ENCODE measurements at places on chromosomes 3 and 15.
A peak's percentile ranks its signal among the peaks of the same experiment; 100 is the strongest.

DNA sequence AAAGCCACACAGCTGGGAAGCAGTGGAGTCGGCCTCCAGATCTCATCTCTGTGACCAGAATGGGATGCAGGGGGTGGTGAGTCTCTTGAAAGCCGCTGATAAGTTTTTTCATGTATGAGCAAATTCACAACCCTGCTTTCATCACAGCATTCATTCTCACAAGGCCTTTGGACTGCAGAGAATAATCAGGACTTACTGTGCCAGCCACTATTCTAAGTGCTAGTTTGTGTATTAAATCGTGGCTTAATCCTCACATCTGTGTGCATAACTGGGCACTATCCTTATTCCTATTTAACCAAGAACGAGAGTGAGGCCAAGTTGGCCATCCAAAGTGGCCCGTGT is 64.2 kb upstream of the POLG start:
- no peak for DNase-seq

- no peak for DNase-seq
Measured at GRCh38 chr3:189838291-189838690, 207.1 kb downstream of the TP63 start.

DNA sequence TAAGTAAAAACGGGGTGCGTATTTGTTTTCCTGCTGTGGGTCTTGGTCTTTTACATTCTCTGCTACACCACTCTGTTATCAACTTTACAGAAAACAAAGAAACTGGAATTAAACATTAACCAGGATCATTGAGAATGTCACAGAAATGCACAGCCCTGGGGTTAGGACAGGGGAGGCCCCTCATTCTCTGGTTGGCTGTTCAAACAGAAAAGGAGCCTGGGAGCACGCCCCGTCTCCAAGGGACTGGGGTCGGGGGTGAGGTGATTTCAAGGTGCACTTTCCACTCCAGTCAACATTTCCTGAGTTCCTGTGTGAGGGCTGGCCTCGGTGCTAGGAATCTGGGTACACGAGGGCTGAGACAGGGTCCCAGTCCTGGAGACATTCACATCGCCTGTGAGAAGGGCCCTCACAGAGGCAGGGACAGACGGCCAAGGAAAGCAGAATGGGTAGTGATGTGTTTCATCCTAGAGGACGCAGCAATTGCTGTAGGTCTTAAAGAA is 30.3 kb downstream of the CPN2 start:
- no peak for DNase-seq

GRCh38 chr3:182116386-182116785 is 404.7 kb downstream of the SOX2 start:
- no peak for DNase-seq

- no peak for DNase-seq
Measured at GRCh38 chr3:72437661-72438406, 410.4 kb downstream of the SHQ1 start.

DNA sequence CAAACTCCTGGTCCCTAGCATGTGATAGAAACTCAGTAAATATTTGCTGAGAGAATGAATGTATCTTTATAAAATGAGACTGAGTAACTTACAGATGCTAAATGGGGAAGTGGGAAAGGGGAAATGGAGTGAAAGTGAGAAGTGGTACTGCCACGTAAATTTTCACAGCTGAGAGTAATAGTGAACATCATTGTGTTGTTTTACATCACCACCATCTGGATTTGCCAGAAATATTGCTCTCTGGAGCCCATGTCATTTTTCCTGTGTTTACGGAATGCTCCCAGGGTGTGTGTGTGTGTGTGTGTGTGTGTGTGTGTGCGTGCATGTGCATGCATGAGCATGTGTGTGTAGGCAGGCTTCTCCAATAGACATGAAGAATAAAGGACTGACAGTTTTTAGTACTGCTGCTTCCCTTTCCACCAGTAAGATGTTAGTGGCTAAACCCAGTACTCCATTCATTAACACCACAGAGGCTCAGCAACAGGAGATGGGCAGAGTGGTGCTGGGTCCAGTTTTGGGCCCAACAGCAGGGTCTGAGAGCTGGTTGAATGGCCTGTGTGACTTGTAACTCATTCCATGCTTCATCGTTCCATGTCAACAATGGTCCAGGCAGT is 57.3 kb downstream of the DIPK2A start:
- no peak for DNase-seq

DNA sequence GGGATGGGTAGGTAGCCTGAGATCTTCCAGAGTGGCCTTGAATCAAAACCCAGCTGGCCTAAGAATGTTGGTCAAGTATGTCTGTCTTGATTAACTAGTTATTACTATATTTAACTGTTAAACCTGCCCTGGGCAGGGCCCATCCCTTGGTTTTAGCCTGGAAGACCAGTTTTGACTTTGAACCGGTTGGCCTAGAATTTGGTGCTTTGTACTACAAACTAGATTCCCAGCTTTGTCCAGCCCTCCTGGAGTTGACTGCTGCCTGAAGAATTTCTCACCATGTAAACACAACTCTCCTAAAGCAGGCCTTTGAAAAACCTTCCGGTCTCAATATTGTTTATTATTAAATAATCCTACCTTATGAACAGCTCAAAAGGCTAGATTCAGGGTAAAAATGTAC is 16.0 kb downstream of the C15orf62 start:
- no peak for DNase-seq

- DNase-seq, result no peak
Measured at GRCh38 chr15:57507111-57507510, 84.6 kb upstream of the MYZAP start.

DNA sequence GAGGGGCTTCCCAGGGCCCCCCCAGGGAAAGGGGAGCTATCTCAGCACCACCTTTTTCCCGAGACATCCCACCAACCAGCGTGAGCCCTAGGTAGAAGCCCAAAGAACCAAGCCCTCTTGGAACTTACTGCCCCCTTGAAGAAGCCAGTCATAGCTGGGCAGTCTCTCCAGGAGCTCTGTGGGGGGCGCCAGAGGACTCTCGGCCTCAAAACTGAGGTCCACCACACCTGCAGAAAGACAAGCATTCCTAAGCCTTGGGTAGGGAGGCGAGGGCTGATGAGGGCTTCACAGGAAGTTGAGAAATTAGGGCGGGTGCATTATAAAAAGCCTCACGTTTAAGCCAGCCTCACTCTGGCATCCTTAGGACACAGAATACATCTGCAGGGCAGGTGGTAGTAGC is 9.0 kb downstream of the SSUH2 start:
- no peak for DNase-seq

GRCh38 chr15:43277901-43278300 is 11.2 kb upstream of the TGM5 start:
- no peak for DNase-seq

DNA sequence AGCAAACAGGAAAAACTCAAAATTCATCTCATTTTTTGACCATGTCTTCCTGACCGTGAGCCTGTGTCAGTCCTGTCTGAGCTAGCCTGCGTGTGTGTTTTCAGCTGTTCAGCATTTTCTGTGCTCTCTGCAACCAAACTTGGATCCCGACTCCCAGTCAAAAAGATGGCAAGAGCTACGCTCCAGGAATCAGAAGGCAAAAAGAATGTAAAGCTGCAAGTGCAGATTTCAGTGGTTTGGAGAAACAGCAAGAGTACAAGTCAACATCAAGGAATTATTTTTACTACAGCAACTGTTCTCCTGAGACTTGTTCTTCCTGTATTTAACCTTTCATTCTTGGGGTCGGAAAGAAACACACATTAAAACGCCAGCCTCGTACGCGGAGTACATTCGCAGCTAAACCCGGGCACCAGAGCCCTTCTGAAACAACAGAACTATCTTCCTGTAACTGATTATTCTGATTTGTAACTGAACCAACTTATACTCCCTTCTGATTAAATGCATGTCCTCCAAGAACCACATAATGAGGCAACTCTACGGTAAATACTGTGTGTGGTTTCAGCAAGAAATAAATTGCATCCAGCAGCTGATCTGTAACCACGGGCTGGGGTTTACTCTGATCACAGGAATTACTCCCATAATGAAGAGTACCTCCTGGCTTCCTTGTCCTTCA is 107.4 kb downstream of the LRIG1 start:
- DNase-seq, result no peak

GRCh38 chr3:64340641-64341101 is 115.4 kb upstream of the PRICKLE2 start:
- DNase-seq, result no peak

GRCh38 chr3:119575507-119575906 is 3.8 kb upstream of the ADPRH start:
- DNase-seq, result no peak

DNA sequence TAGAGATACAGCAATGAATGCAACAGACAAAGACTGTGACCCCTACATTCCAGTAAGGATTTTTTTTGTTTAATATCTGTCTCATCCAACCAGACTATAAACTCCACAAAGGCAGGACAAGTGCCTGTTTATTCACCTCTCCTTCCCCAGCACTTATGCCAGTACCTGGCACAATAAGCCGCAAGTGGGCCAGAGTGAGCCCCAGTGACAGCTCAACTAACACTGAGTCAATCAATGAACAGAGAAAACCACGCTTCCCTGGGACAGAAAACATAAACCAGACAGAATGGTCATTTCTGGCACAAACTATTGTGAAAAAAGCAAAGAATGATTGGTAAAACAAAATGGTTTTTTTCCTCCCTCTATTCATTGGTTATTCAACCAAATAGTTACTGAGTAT is 52.2 kb downstream of the RYK start:
- DNase-seq, result no peak

- no peak for DNase-seq
Measured at GRCh38 chr3:9793161-9793781, 389 bp downstream of the ARPC4 start.

DNA sequence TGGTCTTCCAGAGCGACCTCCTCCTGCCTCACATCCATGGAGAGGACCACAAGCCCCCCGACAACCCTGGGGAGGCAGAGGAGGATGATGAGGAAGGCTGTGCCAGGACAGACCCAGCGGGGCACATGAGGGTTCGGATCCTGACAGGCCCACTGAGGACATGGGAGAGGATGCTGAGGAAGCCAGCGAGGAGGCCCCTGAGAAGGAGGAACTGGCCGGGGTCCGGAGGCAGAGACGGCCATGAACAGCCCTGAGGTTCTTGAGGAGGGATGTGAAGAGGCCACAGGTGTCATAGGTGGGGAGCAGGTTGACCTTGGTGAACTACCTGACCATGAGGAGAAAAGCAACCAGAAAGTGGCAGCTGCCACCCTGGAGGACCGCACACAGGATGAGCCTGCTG is 54.9 kb upstream of the WNT7A start:
- no peak for DNase-seq

DNA sequence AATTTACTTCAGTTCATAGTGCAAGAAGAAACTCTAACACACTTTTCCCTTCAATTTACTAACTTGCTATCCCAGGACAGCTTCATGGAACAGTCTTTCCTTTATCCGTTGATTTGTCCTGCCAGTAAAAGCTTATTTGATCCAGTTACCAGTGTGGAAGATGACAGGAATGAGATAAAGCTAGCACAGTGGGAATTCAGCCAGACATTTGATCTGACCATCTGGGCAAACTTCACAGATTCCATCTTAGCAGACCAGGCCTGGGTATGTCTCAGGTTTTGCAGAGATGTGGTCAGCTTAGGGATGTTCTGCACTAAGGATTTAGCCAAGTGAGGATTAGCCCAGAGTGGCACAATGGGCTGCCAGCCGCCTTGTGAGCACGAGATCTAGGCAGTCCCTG is 19.7 kb downstream of the CEMIP start:
- DNase-seq, result no peak

DNA sequence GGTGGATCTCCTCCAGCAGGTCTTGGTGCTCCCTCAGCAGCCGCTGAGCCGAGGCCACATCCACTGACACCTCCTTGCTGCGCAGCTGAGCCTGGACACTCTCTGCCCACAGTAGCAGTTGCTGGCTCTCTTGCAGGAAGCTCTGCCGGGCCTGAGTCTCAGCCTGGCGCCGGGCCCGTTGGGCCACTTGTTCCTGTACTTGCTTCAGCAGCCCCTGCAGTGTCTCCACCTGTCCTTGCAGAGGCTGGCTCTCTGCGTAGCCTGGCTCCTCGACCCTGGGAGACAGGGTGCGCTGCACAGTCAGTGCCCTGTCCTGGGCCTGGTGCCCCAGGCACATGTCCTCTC is 15.5 kb downstream of the SPTBN5 start:
- DNase-seq, result no peak

DNA sequence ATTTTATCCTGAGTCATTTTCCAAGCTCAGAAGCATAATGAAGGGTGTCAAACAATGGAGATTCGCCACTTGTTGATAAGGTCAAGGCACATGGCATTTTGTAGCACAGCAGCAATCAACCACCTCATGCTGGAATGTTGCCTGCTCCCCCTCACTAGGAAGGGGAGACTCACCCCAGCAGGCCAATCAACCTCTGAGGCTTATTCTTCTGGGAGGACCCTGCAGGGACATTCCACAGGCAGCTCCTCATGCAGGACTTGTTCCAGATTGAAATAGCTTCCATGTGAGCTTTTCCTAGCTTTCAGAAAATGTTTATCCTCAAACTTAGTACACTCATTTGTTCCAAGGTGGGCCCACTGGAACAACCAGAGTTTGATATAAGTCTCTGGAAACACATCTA is 77.6 kb downstream of the SSR3 start:
- peak; percentile 58 for DNase-seq

GRCh38 chr15:31091481-31091880 is 10.0 kb downstream of the TRPM1 start:
- DNase-seq, result peak; percentile 82

- DNase-seq, result no peak
Measured at GRCh38 chr3:47578119-47578632, 489 bp downstream of the CSPG5 start.

- DNase-seq, result no peak
Measured at GRCh38 chr15:48643776-48644466, 1.6 kb downstream of the FBN1 start.

DNA sequence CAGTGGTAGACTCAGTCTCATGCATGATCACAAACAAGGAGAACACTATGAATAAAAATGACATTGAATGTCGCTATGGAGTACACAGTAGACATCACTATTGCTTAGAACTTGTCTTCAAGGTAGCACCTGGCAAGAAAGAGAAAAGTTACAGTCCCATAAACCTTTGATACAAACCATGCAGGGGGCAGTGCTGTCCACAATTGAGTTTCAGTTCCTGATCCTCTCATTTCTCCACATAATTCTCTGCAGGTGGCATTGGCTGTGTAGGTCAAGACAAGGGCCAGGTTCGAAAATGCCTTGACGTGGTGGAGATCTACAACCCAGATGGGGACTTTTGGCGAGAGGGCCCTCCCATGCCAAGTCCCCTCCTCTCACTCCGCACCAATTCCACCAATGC is 47.9 kb downstream of the KBTBD12 start:
- DNase-seq, result no peak

DNA sequence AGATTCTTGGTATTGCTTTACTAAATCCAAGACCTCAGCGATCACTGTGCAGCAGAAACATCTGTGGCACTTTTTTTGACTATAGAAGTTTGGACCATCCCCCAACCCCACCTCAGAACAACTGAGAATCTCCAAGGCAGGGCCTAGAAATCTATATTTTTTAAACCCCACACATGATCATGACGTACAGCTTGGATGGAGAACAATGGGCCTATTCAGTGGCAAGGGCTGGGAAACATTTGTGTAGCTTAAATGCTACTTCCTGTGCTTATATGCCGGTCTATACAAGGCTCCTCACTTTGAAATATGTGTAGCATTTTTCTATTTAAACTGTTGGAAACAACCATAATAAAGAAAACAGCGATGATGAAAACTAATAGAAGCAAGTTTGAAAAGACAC is 55.1 kb upstream of the SPRED1 start:
- DNase-seq, result no peak
